ENCODE measurements at places on chromosomes 5 and 9. TPM values are rescaled to one million over a fixed set of nuclear protein-coding genes. Genes with fewer than 3 reads are reported as not detected.

DNA sequence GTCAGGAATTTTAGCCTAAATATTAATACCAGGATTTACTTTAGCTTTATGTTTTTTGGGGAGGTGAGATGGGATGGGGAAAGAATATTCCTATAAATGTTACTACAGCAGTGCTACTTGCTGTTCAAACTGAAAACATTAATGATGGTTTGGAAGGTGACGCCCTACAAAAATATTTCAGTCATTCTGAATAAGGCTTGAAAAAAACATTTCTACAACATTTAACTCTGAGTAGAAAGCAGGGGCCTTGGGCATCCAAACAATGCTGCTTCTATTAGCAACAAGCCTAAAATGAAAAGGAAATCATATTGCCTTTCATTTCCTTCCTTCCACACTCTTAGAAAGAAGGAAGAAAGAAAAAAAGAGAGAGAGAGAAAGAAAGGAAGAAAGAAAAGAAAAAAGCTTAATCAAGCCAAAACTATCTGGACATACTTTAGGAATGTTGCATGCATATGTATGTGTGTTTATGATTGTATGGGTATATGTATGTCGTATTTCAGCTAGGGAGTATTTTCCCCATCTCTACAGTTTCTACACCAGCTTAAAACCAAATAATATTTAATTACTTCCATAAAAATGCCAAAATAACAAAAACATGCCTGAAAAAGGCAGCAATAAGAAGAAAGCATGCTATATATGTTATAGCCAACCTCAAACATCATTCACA lies 16.3 kb upstream of the DAB2 start:
- no peak overlapping the region for H3K27ac ChIP-seq
- no peaks in the 10 kb centered on the region for H3K36me3 ChIP-seq
- H3K4me1 ChIP-seq = no peaks in the 10 kb centered on the region
- no peaks in the 10 kb centered on the region for H3K27me3 ChIP-seq

DNA sequence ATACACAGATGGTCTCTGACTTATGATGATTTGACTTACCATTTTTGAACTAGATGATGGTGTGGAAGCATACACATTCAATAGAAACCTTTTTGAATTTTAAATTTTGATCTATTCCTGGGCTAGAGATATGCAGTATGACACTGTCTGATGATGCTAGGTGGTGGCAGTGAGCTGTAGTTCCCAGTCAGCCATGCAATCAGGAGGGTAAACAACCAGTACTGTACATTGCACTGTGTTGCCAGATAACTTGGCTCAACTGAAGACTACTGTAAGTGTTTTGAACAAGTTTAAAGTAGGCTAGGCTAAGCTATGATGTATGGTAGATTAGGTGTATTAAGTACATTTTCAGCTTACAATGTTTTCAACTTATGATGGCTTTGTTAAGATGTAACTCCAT lies 859.1 kb upstream of the ARRDC3 start:
- H3K27me3 ChIP-seq = no peaks in the 10 kb centered on the region
- no peak for DNase-seq
- no peaks in the 10 kb centered on the region for H3K36me3 ChIP-seq
- H3K4me1 ChIP-seq = no peaks in the 10 kb centered on the region
- H3K27ac ChIP-seq = no peak overlapping the region

GRCh38 chr9:1102642-1102970 lies 52.4 kb downstream of the DMRT2 start:
- H3K27ac ChIP-seq = no peak overlapping the region
- H3K4me3 ChIP-seq = no peak overlapping the region
- no peaks in the 10 kb centered on the region for H3K4me1 ChIP-seq

GRCh38 chr9:1272488-1272887 lies 222.3 kb downstream of the DMRT2 start:
- no peaks in the 10 kb centered on the region for H3K36me3 ChIP-seq
- H3K27me3 ChIP-seq = no peaks in the 10 kb centered on the region
- no peaks in the 10 kb centered on the region for H3K4me1 ChIP-seq
- no peak for DNase-seq
- H3K4me3 ChIP-seq = no peak overlapping the region

The TNIP1 gene
- 54.0 TPM for total RNA-seq

Measured in uterus (tissue), 4 donors.